ENCODE measurements at places on chromosomes 11 and 22.

DNA sequence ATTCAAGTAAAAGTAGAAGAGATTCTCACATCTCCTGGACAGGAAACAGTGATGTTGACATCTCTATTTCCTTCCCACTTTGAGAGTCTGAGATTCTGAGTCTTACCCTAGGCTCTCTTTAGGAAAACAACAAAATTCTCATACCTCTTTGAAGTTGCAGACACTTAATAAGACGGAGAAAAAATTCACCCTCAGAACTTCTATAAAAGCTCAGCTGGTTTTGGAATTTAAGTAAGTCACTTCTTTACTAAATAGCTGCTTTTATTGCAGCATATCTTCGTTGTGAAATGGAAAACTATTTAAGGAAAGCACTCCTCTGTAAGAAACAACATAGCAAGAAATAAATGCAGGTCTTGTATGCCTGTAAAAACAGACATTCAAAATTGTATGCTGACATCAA, 79.1 kb downstream of the MSANTD4 start:
- DNase-seq = no peak

DNA sequence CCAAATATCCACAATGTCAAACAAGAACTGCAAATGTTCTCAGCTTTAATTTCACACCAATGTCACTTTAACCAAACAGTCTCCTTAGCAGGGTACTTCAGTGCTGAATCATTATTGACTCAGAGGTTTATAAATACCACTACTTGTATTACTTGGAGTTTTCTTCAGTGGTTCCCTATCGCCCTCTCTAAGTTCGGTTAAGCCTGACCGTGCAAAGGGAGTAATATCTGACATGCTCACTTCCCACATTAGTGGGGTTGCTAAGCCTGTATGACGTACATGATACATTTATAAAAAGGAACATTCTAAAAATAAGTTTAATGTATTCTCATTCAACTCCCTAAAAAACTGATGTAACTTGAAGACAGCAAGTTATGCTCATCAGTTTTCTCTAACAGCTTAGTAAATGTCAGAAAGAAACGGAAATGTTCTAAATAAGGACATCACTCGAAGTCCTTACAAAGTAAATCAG, 93.1 kb upstream of the ZC3H12C start:
- DNase-seq = no peak

- no peak for DNase-seq
These were observed 27.4 kb upstream of the GRIA4 start for GRCh38 chr11:105582497-105582896.

DNA sequence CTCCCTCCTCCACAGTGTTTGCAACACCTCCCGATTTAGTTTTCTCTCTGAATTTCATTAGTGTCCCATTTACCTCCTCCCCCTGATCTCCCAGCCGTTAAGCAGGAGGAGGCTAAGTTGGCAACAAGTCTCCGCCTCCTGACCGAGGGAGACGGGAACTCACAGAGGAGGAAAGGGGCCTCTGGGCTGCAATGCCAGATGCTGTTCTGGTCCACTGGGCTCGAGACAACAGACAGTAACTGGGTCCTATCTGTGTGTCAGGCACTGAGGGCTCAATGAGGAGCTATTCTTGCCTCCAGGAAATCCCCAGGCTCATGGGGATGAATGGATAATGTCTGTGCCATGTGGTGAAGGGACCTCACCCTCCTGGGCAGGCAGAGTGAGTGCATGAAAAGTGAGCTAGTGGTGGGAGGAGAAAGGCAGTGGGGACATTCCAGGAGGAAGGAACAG, 228.1 kb downstream of the TENM4 start:
- no peak for DNase-seq

- DNase-seq = no peak
These were observed 11.7 kb downstream of the CAPRIN1 start for GRCh38 chr11:34063061-34063795.

GRCh38 chr11:61963016-61963281, 4.5 kb downstream of the FTH1 start:
- no peak for DNase-seq

- DNase-seq = no peak
These were observed 4.2 kb downstream of the STARD10 start for GRCh38 chr11:72789493-72790131.

- no peak for DNase-seq
These were observed 51.0 kb upstream of the GALNT18 start for GRCh38 chr11:11672789-11673188.

GRCh38 chr11:62592146-62592815, 958 bp upstream of the TUT1 start:
- no peak for DNase-seq

- DNase-seq = peak; percentile 87
These were observed 137.7 kb upstream of the DDI1 start for GRCh38 chr11:103898577-103899336.

DNA sequence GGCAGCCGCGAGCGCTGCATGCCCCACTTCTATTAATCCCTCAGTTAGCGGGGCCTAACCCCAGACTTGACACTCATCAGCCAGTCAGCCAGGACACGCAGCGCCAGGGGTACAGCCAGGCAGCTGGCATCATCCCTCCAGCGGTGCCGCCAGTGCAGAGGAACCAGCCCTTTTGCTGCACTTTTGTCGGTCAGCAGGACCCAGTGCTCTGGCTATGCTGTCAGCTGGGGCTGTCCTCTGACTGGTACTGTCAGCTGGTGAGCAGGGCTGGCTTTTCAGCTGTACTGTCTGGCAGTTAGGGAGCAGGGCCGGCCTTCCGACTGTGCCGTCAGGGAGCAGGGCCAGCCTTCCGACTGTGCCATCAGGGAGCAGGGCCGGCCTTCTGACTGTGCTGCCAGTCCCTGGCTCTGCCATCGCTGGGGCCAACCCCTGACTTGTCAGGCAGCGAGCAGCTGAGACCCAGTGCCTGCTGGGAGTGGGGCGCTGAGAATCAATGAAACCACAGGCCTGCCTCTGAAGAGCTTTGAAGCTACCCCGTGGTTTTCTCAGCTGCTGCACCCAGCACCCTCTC, 115.4 kb downstream of the KIAA1671 start:
- DNase-seq = peak; percentile 28

DNA sequence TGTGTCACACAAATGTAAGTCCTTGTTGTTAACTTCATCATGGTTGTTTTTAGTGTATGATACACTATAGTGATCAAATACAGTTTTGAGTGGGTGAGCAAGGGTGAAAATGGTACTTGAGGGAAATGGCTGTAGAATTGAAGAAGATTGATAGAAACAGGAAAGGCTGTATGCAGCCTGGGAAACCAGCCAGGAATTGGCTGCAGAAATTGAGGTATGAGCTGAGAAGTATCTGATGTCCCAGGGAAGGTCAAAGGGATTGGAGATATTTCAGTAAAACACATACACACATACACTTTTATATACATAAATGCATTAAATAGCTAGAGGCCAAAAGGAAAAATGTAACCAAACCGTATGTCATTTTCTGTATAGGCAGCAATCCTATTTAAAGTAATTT, 13.1 kb upstream of the YAP1 start:
- no peak for DNase-seq

DNA sequence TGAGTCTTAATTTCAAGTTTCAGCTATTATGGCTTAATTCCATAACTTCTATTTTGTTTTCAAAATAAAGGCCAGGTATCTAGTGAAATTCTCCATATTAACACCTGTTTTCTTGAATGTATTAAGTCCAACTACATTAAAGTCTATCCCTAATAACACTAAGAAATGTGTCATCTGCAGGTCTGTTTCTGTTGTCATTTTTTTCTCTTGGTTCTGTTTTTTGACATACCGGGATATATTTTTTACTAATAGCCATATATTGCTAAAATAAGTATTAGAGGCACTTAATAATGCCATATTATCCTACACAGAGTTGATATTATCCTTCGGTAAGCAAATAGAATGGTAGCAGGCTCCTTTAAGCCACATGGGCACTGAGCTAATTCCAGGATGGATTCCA, 176.0 kb upstream of the MPPED2 start:
- no peak for DNase-seq

- DNase-seq = no peak
These were observed 80.8 kb upstream of the DRD2 start for GRCh38 chr11:113556036-113556435.

DNA sequence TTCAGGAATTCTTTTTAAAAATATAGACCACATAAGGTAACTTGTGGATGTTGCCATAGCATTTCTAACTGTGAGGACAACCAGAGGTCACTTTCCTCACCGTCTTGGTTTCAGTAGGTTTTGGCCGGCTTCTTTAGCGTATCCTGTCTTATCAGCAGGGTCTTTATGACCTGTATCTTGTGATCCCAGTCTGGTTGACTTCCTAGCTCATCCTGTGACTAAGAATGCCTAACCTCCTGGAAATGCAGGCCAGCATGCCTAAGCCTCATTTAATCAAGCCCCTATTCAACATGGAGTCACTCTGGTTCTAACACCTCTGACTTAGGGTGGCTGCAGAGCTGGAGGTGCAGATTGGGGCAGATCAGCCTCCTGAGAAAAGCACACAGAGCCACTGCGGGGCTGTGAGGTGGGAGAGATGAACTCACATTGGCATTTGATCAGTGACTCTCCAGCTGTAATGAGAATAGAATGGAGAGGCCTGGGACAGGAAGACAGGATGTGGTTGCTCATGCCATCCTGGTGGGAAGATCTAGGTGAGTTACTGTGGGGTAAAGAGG, 41.1 kb upstream of the TOP3B start:
- no peak for DNase-seq

DNA sequence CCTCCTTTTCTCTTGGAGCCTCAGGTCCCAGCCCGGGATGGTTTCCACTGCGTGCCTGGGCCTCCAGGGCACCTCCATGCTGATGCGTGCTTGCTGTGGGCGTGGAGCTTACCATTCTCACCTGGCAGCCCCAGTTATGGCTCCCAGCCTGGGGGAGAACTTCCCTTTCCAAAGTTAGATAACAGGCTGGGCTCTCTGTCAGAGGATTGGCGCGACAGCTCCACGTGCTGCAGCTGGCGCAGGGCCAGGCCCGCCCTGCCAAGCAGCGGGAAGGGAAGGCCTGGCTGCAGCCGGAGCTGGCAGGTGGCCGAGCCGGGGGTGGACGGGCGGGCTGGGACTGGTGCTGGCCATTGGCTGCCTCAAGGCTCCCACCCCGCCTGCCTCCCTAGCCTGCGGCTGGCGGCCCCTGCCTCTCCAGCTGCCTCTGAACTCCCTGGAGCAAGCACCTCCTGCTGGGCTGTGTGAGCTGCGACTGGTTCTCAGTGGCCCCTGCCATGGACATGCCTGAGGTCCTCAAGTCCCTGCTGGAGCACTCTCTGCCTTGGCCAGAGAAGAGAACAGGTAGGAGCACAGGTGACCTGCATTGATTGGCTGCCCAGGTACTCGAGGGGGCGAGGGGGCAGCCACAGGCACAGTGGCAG, 14.6 kb upstream of the TEF start:
- DNase-seq = no peak

GRCh38 chr22:31241936-31242335, 29.8 kb downstream of the LIMK2 start:
- no peak for DNase-seq

- DNase-seq = no peak
These were observed 37.0 kb downstream of the TSKU start for GRCh38 chr11:76820184-76820566.

- peak; percentile 84 for DNase-seq
These were observed 496.4 kb downstream of the BUD13 start for GRCh38 chr11:116276051-116277044.

GRCh38 chr11:27718346-27718862, 18.1 kb upstream of the BDNF start:
- no peak for DNase-seq

DNA sequence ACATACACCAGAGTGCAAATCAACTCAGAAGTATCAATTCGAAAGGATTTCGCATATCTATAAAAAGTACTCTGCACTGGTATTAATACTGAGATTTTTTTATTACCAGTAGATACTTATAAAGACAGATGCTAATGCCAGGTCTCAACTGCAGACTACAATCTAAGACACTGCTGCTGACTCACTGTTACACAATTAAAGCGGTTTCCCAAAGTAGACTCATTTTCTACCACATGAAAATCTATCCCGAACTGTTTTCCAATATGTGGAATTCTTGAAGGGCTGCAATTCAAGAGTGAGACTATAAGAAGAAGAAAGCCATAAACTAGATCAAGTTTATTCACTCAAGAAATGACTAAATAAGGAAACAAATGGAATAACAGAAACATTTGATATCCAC, 57.2 kb upstream of the ARHGAP32 start:
- DNase-seq = no peak

DNA sequence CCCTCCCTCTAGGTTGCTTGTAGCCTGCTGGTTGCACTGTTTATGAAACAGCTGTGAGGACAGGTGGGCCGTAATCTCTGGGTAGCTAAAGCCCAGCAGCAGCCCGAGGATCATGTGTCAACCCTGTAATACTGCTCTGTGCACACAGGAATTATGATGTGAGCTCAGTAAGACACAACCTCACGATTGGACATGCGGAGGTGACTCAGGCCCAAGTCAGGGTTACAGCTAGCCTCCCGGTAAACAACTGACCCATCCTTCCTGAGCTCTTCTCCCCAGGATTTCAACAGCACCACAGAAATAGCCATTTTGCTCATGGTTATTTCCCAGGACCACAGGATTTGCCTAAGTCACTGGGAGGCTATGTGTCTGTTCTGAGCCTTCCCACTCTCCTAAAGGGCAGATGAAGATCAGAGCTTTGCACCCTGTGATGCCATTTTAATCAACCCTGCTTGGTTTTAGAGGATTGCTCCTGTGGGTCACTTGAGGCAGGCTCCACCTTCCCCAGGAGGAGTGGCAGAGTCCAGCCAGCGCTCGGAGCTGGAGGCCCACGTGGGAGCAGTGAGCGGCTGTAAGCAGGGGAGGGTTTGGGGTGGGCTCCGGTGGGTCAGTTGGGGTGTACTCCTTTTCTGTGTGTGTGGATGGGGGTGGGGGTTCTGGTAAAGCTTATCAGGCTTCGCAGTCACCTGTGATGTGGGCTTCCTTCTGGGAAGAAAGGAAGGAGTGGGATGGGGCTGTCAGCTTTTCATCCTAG, at the start of gene AMPD3:
AMPD3 (plus strand) TSS at position 387 of the 754 bp plus-strand sequence. CDS start 6,256 bp downstream, outside the sequence.
- DNase-seq = no peak

DNA sequence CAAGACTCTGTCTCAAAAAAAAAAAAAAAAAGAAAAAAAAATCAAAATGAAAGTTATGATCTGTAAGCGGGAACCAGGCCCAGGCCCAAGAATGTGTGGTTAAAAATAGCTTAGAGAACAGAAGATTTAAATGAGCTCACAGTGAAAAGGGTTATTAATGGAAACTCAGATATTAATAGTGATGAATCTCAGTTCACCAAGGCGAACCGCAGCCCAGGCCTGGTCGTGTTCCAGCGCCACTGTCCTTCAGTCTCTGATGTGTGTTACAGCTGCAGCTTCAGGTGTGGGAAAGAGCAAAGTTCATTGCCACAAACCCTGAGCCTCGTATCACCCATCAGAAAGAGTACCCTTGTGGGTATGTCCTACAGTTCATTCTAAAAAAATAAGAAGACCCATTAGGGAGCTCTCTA, 107.1 kb downstream of the GAB2 start:
- DNase-seq = peak; percentile 96

DNA sequence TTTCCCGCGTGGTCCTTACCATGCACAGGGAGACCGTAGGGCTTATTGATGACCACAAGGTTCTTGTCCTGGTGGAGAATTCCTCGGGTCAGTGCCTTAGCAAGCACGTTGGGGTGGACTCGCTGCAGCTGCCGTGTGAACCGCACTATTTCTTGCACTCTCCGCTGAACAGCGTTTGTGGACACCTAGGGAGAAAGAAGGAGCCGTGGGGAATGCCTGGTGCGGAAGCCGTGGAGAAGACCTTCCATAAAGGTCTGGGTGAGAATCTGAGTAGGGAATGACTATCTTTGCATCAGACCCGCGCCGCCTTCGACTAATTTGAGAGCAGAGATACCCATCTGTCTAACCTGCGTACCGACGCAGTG, 597 bp downstream of the RPUSD4 start:
- no peak for DNase-seq

GRCh38 chr11:28877340-28877739, 769.2 kb downstream of the METTL15 start:
- DNase-seq = no peak

GRCh38 chr22:46592390-46592872, 27.8 kb upstream of the GRAMD4 start:
- DNase-seq = peak; percentile 56

Data from MM.1S (cell line).